ENCODE measurements at places on chromosomes 6 and 20.

DNA sequence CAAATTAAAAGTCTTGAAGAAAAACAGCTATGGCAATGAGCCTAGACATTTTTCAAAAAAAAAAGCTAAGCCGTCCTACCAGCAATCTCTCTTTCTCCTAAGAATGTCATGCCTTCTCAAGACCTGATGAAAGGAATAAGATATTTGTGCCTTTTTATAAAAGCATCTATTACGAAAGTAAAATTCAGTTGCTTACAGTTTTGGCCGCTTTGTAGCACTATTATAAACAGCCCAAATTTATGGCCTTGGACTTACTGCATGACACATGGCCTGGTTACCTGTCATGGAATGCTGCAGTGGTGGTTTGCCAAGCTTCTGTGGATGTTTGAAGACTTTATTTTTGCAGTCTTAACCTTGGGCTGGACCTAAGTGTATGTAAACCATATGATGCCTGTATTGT, 22.2 kb upstream of the VAPB start:
- DNase-seq = no peak

DNA sequence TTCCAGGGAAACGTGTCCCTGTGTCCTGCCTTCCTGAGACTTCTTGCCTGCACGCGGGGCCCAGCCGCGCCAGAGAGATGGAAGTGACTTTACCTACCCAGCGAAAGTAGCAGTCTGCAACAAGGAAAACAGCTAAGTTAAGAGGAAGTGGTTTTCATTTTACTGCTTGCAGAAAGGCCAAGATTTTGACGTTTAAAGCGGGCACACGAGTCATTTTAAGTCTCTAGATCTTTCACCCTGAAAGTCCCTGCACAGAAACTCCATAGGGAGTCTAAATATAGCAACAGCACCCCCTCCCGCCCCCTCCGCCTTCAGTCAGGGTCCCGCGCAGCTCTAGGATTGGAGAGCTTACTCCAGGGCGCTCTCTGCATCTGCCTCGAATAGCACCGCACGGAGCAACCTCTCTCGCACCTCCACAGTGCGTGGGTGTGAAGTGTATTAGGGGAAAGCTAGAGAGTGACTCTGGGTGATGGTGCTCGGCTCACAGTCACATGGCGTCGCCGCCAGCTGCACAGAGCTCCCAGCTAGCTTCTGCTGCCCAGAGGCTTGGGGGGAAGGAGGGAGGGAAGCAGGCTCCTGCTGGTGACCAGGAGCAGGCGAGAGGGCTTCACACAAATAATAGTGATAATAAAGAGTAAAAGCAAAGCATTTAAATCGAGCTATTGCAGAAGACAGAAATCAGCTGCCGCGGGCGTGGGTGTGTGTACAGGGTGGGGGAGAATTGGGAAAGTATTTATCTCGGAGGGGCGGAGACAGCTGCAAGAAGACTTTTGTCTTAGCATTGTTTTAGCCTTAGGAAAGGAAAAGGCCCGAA, 1.8 kb upstream of the KCNQ5 start:
- DNase-seq = peak; percentile 25

DNA sequence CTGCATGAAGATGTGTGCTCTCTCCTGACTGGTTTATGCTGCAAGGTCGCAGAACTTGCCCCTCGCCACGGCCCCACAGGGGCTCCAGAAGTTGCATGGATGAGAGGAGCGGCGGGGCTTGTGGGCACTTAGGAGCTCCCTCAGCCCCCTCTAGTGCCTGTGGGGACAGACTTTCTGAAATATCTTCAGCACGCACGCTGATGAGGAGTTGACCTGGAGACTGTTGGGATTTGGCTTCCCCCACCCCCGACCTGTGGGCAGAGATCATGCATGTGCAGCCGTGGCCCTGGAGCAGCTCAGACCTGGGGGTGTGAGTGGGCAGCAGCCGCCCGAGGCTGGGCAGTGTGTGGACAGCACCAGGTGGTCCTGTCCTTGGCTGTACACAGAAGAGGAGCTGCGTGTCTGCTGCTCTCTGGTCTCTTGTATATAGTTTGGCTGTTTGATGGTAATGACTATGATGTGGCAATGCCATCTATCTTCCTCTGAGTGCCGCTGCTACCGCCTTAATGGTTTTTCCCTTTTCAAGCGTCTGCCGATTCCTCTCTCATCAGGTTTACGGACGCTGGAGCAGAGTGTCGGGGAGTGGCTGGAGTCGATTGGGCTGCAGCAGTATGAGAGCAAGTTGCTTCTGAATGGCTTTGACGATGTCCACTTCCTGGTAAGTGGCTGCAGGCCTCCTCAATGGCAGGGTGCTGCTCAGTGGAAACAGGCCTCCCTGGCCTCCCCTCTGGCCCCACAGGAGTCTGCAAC, 81.4 kb downstream of the TCP11 start:
- DNase-seq = no peak

DNA sequence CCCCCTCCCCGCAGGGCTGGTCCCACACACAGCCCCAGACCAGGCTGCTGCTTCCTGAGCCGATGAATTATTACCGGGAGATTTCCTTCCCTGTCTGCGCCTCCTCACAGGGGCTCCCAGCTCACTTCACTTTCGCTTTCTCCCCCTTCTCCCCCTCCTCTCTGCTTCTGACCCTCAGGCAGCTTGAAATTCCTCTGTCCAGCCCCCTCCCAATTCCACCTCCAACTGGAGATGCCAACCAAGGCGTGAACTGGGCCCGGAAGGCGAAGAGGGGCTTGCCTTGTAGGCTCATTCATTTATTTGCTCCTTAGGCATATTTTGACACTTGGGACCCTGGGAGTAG, 1.7 kb upstream of the TCF15 start:
- DNase-seq = no peak

GRCh38 chr6:53929821-53930120, 135.0 kb downstream of the LRRC1 start:
- DNase-seq = no peak

- DNase-seq = no peak
These were observed 121.0 kb downstream of the SYNDIG1 start for GRCh38 chr20:24590178-24590982.

- no peak for DNase-seq
These were observed 198.1 kb downstream of the MMUT start for GRCh38 chr6:49264909-49265308.

GRCh38 chr6:44119704-44120262, 7.5 kb downstream of the MRPL14 start:
- no peak for DNase-seq

GRCh38 chr6:169340395-169340794, 86.7 kb upstream of the THBS2 start:
- DNase-seq = no peak

DNA sequence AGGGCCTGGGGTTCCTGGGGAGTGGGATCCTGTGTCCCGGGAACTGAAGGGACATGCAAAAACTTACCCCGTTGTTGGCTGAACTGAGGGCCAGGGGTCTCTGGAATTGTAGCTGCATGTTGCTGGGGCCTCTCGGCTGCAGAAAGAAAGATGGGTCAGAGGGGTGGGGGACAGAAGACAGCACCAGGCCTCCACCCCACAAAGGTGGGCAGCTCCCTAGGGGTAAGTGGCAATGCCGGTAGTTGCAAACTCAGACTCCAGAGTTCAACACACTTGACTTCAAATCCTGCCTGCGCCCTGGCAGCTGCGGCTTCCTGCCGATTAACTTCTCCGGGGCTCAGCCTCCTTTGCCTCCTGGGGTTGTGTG, 4.8 kb downstream of the ZBP1 start:
- no peak for DNase-seq

DNA sequence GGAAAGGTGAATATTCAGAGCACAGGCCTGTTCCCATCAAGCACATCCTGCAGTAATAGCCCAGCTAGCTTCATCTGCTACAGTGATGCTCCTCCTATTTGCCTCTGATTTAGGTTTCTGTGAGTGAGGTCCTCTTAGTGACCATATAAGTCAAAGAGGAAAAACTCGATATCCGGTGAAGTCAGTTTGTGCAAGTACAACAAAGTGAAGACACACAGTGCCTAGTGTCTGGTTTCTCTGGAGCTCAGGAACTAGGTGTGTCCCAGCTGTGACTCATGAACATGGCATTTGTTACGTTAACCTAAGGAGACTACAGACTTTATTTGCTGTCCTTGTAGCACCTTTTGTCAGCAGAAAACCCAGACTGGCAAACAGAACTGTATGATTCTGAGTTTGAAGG, 33.9 kb downstream of the EDN1 start:
- DNase-seq = no peak

DNA sequence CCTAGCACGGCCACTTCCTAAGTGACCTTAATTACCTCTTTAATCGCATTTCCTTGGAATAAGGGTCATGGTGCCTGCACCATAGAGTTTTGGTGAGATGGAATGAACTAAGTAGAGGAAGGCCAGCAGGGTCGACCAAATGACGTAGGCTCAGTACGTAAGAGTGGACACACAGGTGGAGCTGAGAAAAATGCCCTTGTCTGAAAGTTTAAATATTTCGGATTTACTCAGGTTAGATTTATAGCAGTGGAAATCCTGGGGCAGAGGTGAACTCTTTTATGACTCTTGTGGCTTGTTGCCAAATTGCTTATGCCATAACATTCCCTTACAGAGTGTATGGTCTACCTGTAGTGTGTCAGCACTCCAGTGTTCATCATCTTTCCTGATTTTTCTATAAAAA, 23.6 kb upstream of the BTBD3 start:
- no peak for DNase-seq

DNA sequence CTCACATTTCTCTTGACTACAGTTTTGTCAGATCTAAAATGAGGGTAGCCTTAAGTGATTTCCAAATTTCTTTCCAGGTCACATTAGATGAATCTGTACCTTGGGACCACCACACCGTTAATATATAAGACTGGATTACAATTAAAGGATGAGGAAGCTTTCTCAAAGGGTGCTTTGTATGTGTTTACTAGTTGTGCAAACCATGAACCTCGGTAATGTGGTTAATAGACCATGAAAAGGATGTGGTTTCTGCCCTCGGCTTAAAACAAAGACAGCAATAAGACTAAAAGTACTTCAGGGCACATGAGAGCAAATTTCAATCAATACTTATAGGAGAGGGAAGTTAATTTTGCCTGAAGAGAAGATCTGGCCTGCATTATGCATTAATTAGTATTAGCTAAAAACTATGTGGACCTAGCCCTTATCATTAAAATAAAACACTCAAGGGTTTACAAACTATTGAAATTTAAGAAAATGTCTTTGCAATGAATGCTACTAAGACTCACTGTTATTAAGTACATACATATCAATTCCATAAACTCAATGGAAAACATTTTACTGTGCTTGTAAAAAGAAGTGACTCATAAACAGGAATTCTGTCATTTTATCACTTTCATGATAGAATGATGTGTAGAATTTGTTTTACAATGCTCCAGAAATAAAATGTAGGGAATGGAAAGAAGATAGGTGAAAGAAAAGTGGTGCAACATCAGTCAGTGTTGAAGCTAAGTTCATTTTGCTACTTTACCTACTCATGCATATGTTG, 936 bp upstream of the TMX4 start:
- DNase-seq = no peak

DNA sequence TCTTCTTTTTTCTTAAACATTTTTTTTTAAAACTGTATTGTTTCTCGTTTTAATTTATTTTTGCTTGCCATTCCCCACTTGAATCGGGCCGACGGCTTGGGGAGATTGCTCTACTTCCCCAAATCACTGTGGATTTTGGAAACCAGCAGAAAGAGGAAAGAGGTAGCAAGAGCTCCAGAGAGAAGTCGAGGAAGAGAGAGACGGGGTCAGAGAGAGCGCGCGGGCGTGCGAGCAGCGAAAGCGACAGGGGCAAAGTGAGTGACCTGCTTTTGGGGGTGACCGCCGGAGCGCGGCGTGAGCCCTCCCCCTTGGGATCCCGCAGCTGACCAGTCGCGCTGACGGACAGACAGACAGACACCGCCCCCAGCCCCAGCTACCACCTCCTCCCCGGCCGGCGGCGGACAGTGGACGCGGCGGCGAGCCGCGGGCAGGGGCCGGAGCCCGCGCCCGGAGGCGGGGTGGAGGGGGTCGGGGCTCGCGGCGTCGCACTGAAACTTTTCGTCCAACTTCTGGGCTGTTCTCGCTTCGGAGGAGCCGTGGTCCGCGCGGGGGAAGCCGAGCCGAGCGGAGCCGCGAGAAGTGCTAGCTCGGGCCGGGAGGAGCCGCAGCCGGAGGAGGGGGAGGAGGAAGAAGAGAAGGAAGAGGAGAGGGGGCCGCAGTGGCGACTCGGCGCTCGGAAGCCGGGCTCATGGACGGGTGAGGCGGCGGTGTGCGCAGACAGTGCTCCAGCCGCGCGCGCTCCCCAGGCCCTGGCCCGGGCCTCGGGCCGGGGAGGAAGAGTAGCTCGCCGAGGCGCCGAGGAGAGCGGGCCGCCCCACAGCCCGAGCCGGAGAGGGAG, 580 bp downstream of the VEGFA start:
- no peak for DNase-seq

GRCh38 chr6:98846021-98846380, 11.6 kb downstream of the POU3F2 start:
- no peak for DNase-seq

DNA sequence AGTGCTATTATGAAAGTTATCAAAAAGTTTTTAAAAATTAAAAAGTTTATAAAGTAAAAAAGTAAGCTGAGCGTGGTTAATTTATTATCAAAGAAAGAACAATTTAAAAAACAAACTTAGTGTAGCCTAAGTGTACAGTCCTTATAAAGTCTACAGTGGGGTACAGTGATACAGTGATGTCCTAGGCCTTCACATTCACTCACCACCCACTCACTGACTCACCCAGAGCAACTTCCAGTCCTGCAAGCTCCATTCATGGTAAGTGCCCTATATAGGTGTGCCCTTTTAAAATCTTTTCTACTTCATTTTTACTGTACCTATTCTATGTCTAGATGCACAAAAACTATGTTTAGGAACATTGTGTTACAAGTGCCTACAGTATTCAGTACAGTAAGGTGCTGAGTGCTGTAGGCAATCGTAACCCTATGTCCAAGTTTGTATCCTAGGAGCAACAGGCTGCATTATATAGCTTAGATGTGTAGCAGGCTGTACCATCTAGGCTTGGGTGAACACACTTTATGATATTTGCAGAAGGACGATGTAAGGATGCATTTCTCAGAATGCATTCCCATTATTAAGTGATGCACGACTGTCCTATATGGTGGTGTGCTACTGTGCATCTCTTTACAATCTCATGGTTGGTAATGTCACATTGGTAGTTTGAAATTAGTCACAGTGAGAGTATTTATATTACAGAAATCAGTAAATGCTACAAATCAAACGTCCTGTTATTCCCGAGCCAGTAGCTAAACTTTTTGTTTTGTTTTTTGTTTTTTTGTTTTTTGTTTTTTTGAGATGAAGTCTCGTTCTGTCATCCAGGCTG, 158.3 kb downstream of the GMPR start:
- DNase-seq = no peak

- no peak for DNase-seq
These were observed 36.1 kb upstream of the MAP7 start for GRCh38 chr6:136586295-136586694.

- no peak for DNase-seq
These were observed 211.1 kb upstream of the FOXA2 start for GRCh38 chr20:22795433-22795832.

DNA sequence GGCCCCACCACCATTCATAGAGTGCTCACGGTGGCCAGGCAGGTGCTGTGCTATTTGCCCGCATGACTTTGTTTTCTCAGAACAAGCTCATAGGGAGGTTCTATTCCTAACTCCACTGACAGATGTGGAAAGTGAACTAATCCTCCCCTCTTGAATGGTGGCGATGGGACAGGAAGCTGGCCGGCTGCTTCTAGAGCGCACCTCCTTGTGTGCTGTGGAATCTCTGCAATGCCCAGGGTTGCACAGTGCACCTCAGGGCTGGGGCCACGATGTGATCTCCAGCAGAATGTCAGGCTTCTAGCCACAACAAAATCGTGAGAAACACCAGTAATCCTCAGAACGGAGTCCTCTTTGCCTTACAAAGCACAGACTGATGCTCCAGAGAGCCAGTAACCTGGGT, 53.8 kb upstream of the SLC22A23 start:
- DNase-seq = no peak

- no peak for DNase-seq
These were observed 440.2 kb upstream of the FLRT3 start for GRCh38 chr20:14777591-14777990.

Measured in stimulated activated CD4-positive, alpha-beta T cell treated with anti-CD3 and anti-CD28 coated beads, TNF-alpha, amount 100 ng/mL, for 1 hour (primary cell).